ENCODE measurements at places on chromosomes 13 and 19. TPM values are rescaled to one million over a fixed set of nuclear protein-coding genes. Genes with fewer than 3 reads are reported as not detected.
A peak's percentile ranks its signal among the peaks of the same experiment; 100 is the strongest.

Gene ZNF578
- total RNA-seq, result 0.31 TPM

GRCh38 chr13:29648760-29649159 lies 53.3 kb upstream of the SLC7A1 start:
- no peak for ATAC-seq

Gene TTYH1
- 201 TPM for total RNA-seq

- ATAC-seq, result peak; percentile 39
Observed at GRCh38 chr13:45231722-45232121, 30.9 kb upstream of the KCTD4 start.

DNA sequence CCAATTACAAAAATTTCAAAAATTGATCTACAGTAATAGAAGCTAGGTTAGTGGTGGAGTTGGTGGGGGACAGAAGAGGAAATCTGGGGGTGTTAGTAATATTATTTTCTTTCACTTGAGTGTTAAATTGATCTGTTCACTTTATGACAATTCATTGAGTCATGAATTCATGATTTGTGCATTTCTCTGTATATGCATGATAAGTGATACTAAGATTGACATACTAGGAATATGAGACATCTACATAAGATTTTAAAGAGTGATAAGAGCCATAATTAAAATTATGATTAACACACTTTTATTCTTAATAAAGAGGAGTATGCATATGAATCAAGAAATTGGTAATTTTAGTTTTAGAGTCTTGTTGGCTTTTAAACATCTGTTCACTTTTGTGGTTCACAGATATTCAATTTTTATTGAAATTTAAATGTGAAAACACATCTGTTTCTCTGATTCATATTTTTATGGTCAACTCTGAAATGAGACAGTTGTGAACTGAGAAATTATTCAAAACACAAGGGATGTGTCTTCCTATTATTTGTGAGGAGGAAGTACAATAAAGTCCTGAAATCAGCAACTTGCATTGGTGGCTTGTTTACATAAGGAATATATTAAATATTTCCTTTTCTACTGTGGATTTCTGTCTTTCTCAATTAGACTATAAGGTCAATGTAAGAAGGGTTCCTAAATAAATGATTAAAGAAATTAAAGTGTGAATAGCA lies 196.5 kb downstream of the ITGBL1 start:
- ATAC-seq, result no peak

DNA sequence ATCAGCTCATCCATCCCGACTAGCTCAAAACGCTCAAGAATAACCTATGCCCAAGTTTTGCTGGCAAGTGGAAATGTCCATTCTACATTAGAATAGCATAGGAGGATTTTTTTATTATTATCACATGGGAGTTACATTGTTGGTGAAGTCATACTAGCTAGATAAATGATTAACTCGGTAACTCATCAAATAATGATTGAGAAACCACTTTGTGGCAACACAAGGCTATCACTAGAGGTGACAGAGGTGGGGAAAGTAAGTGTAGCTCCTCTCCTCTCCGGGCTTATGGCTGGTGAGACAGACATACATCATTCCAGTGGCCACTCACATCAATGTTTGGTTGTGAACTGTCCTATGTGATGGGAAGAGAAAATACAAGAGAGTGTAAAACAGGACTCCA lies 161.6 kb downstream of the ZIC5 start:
- ATAC-seq, result no peak

Measured in motor neuron (in vitro differentiated cells).